ENCODE measurements at places on chromosomes 16 and 17.

DNA sequence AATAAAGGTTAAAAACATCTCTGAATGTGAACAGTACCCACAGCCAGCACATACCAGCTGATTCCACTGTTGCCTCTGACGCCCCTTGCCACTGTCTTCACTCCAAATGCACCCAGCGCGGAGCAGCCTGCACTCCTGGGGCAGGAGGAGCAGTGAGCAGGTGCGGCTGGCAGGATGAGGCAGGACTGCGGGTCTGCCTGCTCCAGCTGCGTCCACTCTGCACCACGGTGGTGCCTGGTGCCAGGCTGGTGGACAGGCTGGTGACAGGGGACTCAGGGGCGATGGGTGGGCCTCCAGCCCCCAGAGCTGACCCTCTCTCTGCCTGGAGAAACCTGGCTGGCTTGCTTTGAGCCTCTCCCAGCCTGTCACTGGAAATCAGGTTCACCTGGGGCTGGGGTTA lies 9.4 kb downstream of the RAB40B start:
- DNase-seq, result no peak

DNA sequence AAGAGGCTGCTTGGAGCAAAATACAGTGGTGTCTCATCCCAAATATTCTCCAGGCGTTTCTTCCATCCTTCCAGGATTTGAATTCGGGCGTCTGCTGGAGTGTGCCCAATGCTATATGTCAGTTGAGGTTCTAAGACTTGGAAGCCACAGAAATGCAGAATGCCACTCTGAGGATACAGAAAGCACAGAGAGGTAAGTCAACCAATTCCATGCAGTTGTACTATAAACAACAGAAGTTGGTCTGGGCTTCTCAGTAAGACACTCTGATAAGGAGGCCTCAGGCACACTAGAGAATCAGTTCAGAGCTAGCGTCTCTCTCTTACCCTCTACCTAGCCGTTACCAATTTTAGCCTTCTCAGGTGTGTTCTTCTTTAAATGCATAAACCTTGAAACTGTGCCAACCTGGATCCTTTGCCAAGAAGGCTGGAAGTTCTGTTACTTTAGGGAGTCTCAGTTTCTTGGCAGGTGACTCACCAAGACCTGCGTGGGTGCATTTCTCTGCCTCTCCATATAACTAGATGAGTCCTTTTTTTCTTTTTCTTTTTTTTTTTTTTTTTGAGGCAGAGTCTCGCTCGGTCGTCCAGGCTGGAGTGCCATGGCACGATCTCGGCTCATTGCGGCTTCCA lies 15.1 kb downstream of the NQO1 start:
- DNase-seq, result no peak

GRCh38 chr17:83194186-83194561 lies 114.8 kb downstream of the METRNL start:
- DNase-seq, result no peak

GRCh38 chr16:79190542-79190941 lies 410.0 kb downstream of the MAF start:
- DNase-seq, result no peak

DNA sequence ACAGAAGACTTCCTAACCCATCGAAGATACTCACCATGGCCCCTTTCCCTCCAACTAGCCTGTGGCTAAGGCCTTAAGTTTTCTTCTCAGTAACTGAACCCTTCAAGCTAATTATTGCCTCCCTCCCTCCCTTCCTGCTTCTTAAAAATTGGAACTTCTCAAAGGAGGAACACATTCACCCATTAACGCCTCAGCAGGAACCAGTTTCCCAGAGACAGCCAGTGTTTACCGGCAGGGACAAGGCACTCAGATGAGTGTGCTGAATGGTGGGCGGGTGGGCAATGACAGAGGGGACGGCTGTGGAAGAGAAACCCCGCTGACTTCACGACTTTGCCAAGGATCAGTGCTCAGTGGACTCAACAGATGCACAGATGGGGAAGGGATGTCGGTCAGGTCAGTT lies 20.3 kb downstream of the PITPNA start:
- DNase-seq, result no peak

DNA sequence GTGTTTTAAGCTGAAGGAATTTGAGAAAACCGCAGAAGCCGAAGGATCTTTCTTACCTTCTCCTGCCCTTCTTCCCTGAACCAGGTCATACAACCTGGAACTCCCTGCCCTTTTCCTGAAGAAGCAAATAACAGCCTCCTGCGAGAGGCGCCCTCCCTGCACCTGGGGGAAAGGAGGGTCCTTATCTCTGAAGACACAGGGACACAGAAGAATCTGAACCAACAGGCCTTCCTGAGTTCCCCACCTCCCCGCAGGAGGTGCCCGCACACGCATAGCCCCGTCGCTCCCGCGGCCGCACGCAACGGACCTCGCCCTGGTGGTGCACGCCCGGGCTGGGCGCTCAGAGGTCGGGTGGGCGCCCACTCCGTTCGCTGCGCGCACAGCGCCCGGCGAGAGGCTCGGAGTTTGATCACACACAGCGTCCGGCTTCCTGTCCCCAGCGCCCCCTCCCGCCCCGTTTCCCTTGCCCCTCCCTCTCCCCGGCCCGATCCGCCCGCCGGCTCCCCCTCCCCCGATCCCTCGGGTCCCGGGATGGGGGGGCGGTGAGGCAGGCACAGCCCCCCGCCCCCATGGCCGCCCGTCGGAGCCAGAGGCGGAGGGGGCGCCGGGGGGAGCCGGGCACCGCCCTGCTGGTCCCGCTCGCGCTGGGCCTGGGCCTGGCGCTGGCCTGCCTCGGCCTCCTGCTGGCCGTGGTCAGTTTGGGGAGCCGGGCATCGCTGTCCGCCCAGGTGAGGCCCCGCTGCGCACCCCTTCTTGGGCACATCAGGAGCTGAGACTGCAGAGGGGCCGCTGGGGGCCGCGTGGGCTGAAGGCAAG lies at the start of gene TNFSF12:
TSS of gene TNFSF12 (plus strand) at position 474 of the 816 bp plus-strand sequence. CDS start at position 570, 96 bp downstream.
- DNase-seq, result no peak

DNA sequence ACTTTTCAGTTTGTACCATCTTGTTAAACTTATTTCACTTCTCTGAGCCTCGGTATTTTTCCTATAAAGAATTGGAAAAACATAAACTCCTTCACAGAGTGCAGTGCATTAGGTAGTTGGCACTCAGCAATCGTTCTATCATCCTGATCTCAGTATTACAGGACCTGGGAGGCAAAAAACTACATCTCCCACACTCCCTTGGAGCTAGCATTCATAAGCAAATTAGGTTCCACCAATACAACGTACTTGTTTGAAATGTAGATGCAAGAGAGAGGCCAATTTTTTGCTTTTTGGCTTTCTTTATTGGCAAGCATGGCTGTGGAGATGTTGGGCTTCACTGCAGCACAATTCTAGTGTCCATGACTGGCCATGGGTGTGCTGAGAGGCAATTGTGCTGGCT lies 285.2 kb downstream of the CA10 start:
- no peak for DNase-seq

- DNase-seq, result no peak
Measured at GRCh38 chr16:56366945-56367344, 58.4 kb downstream of the AMFR start.

GRCh38 chr17:15273141-15273793 lies 8.1 kb upstream of the PMP22 start:
- DNase-seq, result no peak

DNA sequence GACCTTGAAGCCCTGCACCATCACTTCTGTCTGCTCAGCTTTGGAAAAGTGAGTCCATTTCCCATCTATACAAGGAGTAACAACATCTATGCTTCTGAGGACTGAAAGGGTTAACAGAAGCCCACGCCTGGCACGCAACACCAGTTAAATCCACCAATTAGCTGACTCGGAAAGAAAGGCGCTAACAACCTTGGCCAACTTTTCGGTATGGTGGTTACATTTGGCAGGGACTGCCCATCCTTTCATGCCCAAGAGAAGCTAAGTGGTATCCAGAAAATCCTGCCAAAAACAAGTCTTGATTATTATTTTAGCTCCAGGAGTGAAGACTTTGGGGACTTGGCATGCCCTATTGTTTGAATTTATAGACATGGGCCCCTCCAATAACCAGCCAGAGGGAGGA lies 202.3 kb upstream of the RPL38 start:
- DNase-seq, result no peak

DNA sequence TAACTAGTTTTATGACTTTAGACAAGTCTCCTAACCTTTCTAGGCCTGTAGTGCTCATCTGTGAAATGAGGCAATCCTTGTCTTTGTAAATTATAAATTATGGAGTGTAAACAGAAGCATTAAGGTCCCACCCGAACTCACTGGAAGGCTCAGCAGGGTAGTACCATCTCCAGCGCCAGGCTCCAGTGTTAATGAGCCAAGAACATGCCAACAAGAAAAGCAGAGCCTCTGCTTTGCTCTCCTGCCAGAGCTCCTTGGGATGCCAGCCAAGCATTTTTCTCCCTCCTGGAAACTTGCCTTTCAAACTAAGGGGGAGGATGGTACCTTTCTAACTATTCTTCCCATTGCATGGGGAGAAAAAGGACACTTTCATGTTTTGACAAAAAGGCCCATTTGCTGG lies 14.9 kb downstream of the LIMD2 start:
- no peak for DNase-seq

DNA sequence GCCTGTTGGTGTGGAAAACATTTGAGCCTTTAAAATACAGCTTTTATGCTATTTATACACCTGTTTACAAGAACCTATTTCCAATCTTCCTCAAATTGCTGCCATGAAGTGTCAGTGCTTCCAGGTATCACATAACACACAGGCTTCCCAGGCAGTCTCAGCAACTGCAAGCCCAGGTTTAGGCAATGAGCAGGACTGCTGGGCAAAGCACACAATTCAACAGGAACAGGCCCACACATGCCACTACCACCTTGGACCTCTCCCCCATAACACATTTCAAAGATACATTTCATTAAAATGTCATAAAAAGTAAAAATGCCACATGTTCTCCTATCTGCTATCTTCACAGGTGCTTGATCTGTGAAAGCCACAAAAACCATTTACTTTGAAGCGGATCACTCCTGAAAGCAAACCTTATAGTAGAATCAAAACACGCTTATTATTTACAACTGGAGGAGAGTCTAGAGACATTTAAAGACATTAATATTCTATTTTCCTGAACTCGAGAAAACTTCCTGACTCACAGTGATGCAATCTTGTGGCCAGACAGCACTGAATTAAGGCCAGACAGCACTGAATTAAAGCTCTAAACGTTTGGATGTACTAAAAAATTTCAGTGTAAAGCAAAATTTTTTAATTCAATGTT lies 31.5 kb downstream of the ANKFY1 start:
- no peak for DNase-seq

GRCh38 chr17:19410091-19410490 lies 941 bp upstream of the RNF112 start:
- no peak for DNase-seq

- DNase-seq, result no peak
Measured at GRCh38 chr17:65711671-65712276, 150.3 kb upstream of the AXIN2 start.

DNA sequence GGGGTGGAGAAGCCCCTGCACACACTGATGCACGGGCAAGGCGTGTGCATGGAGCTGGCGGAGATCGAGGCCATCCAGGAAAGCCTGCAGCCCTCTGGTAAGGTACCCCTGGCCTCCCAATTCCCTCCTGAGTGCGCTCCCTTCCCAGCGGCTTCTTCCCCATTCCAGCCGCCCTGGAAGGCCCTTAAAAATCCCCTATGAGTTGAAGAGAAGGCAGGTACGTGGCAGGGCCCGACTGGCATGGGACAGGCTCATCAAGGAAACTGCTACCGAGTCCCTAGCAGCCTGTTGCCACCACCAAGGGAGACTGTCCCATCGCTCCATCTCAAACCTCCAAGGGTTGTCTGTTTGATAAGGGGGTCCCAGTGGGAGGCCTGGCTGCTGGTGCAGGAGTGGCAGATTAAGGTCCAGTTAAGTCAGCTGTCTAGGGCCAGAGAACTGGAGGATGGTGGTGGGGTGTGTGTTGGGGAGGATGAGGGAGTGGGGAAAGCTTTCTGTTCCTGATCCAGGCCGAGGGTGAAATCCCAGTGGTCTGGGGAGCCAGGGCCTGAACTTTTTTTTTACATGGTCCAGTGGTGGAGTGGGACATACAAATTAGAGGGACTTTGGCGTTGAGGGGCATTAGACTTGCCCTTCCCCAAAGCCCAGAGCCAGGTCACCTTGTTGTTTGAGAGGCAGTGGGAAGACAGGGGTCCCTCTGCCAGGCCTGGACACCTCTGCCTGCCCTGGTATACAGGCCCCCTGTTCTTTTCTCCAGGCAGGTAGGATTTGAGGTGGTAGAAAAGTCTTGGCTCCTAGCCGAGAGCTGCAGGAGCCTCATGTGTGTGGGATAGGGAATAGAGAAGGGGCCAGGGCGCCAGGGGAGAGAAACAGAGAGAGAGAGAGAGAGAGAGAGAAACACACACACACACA lies 994 bp downstream of the IGFBP4 start:
- no peak for DNase-seq

DNA sequence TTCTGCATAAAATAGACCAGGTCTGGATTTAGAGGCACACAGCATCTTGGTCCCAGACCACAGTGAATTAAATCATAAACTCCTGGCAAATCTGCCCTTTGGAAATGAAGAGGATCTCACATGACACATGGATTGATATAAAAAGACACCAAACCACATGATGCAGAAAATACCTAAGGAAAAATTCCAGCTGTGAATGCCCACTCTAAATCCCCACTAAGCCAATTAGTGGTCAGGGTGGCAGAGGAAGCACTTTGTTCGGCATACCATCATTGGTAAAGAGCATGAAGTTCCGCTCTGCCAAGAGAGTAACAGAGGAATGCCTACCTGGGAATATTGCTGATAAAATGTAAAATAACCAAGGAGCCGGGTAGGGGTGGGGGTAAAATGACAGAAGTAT lies 32.4 kb upstream of the NOL11 start:
- DNase-seq, result no peak

- no peak for DNase-seq
Measured at GRCh38 chr16:53715023-53715384, 11.0 kb downstream of the FTO start.

DNA sequence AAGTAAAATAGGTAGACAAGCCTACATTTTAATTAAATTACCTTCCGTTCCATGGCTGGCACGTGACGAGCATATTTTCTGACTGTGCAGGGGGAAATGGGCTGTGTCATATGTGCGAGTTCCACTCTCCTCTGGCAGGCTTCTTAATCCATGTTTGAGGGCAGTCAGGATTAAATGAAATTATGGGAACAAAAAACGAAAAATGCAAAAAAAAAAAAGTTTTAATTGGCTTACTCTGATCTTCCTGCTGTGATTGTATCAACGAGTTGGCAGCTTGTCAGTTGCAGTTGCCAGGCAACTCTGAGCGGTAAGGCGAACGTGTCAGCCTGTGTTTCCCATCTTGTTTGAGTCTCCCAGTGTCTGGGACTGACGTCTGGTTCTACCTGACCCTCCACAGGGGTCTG lies 302.9 kb upstream of the XYLT1 start:
- no peak for DNase-seq

- DNase-seq, result no peak
Measured at GRCh38 chr17:68585643-68586042, 15.5 kb downstream of the FAM20A start.

DNA sequence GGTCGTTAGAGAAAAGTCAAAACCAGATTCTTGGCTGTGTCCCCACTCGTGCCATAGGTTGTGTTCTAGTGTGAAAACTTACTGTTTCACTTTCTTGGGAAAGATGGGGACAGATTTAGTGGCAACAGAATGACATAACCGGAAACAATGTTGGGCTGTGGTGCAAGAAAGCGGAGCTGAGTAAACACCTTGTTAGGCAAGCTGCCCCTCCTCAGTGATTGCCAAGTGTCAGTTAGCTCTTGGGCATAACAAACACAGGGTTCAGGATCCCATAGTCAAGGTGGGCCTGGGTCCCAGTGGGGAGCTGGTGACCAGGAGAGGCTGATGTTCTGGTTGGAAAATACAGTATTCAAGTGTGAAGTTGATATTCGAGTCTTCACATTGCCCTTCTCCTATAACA lies 15.4 kb downstream of the UBN1 start:
- DNase-seq, result no peak
